Left renal pelvis (tissue), 4 donors: ENCODE measurements at places on chromosomes 1 and 21. TPM values are rescaled to one million over a fixed set of nuclear protein-coding genes. Genes with fewer than 3 reads are reported as not detected.

Gene SYDE2
- 9.1 TPM for polyA plus RNA-seq

Gene RIMKLA
- polyA plus RNA-seq, result 0.67 TPM

Gene PAQR6
- 5.5 TPM for polyA plus RNA-seq

Gene RGS13
- polyA plus RNA-seq, result not detected

Gene ACTL8
- not detected for polyA plus RNA-seq

Gene TMEM125
- 19.1 TPM for polyA plus RNA-seq

Gene SMIM1
- polyA plus RNA-seq, result 22.8 TPM

Gene CRP
- polyA plus RNA-seq, result not detected

Gene DNASE2B
- not detected for polyA plus RNA-seq

Gene INKA2
- polyA plus RNA-seq, result 2.5 TPM

Gene TRPM2
- 0.73 TPM for polyA plus RNA-seq

DNA sequence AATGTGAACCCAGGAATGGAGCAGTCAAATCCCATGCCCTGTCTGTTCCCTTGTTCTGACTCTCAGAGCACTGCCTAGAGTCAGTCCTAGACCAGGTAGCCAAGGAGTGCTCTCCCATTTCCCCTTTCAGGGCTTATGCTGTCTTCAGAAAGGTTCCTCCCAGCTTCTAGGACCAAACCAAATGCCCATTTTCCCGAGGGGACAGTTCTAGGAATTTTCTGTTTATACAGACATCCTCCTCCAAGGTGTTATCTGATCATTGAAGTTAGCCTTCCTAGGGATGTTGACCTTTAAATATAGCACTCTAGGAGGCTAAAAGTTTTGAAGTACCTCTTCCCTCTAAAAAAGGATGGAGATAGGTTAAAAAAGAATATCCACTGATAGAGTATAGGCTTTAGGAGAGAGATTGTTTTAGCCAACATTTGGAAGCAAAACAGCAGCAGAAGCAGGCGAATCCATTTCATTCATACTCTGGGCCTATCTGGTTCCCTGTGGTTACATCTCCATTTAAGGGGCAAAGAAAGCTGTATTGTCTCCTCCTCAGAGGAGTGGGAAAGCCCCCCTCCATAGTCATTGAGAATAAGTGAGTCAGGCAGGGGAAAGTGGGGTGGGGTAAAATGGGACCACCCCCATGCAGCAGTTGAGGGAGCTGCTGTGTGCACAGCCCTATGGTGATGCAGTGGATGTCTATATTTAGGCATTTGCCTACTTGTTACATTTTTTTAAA, 126.5 kb downstream of the SPATA46 start:
- DNase-seq, result no peak

- DNase-seq, result no peak
These were observed 20.4 kb upstream of the TMEM52 start for GRCh38 chr1:1939296-1940122.

GRCh38 chr1:77085109-77085508, 134.1 kb downstream of the PIGK start:
- no peak for DNase-seq

DNA sequence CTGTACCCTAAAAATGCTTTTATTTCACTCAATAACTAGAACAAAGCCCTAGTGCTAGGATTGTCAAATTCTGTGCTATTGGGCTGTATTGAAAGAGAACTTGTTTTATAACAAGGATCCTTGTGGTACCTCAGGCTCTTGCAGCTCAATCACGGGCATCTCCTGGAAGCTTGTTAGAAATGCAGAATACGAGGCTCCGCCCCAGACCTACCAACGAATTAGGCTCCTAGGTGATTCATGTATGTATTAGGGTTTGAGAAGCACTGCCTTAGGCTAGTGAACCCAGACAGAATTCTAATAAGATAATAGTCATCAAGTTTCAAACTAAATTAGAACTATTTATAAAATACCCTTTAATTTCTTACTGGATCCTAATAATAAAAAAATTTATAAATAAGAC, 45.6 kb downstream of the ZZZ3 start:
- no peak for DNase-seq

- DNase-seq, result no peak
These were observed 47.7 kb upstream of the RHOU start for GRCh38 chr1:228687587-228687986.

DNA sequence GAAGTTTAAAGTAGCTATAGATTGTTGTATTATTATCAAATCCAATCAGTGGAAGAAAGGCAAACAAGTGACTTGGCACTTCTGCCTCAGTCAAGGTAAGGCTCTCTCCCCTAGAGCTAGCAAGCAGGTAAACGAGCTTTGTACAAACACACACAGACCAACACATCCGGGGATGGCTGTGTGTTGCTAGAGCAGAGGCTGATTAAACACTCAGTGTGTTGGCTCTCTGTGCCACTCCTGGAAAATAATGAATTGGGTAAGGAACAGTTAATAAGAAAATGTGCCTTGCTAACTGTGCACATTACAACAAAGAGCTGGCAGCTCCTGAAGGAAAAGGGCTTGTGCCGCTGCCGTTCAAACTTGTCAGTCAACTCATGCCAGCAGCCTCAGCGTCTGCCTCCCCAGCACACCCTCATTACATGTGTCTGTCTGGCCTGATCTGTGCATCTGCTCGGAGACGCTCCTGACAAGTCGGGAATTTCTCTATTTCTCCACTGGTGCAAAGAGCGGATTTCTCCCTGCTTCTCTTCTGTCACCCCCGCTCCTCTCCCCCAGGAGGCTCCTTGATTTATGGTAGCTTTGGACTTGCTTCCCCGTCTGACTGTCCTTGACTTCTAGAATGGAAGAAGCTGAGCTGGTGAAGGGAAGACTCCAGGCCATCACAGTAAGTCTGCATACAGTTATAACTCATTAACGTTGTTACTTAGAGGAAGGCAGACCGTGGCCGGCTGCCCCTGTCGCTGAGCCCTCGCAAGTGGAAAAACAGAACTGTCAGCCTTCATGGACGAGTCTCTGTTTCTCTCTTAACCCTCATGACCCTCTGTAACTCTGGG, at the start of gene PALMD:
TSS of gene PALMD (plus strand) at position 415 of the 833 bp plus-strand sequence. CDS start at position 620, 205 bp downstream.
- no peak for DNase-seq

- no peak for DNase-seq
These were observed 112.5 kb downstream of the PBX1 start for GRCh38 chr1:164671323-164671965.

DNA sequence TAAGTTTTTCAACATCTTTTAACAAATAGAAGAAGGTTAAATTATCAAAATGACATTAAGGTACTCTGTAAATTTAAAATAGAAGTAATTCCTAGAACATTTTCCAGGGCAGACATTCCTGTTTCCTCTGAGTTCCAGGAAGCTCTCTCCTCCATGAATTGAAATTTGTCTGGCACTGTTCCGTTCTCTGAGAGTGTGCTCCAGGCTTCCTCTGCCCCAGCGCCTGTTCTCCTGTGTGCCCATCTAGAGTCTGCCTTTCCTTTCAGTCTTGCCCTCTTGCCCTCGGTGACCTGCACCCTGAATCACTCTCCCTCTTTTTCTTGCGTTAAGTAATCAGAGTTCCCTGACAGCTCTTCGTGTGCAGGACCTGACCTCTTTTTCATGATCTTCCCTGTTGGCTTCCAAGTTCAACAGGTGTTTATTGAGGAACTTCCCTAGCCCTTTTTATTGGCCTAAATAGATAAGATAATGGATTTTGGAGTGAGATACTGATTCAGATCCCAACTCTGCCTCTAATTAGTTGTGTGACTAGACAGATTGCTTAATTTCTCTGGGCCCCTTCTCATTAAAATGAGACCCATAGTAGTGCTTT, 77.1 kb downstream of the MTR start:
- DNase-seq, result no peak

GRCh38 chr1:4062560-4062959, 162.5 kb upstream of the C1orf174 start:
- DNase-seq, result no peak

DNA sequence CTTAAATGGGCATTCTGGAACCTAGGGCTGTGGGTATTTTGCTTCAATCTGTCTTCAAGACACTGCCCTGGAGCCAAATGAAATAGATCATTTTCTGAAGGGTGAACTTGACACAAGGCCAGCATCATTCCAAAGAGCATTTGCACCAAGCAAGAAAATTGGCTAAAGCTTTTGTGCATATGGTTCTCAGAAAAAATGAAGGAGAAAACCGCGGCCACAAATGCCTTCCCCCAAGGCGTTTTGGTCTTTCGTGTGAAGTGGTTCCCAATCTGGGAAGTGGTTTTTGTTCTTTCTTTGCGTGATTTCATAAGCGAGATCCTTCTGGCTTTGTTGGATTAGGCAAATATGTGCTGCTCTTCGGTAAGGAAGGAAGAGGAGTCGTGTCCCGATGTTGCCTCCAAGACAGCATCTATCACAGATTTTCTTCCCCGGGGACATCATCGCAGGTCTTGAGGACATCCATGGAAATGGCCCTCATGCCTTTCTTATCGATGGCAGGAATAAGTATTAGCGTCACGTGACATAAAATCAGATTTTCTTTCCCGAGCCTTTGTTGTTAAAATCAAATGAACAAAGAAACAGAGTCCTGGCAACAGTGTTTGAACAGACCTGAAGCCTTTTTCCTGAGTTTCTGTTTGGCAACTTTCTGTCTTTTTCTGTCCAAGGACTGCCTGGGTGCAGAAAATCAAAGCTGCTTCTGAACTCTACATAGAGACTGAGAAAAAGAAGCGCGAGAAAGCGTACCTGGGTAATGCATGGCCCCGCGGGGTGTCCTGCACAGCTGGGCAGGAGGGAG, 31.0 kb downstream of the ATP5PO start:
- no peak for DNase-seq

DNA sequence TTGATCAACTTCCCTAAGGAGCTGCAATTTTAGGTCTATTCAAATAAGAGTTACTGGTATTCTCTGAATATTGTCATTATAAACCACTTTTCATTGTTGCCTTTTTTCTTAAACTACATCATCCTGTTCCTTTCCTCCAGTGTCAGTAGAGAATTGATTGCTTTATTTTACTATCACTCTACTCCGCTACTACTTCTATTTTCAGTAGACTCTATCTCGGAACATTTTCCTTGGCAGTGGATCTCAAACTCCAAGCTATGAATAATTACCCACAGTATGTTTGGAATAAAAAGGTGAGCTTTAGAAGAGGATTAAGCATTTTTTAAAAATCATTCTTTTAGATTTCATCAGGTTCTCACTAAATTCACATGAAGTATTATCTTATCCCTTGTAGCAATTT, 224.9 kb downstream of the GREM2 start:
- no peak for DNase-seq

- no peak for DNase-seq
These were observed 90.2 kb downstream of the SDCCAG8 start for GRCh38 chr1:243346016-243346415.

- DNase-seq, result no peak
These were observed 1331.2 kb upstream of the B3GALT2 start for GRCh38 chr1:194517567-194517966.

DNA sequence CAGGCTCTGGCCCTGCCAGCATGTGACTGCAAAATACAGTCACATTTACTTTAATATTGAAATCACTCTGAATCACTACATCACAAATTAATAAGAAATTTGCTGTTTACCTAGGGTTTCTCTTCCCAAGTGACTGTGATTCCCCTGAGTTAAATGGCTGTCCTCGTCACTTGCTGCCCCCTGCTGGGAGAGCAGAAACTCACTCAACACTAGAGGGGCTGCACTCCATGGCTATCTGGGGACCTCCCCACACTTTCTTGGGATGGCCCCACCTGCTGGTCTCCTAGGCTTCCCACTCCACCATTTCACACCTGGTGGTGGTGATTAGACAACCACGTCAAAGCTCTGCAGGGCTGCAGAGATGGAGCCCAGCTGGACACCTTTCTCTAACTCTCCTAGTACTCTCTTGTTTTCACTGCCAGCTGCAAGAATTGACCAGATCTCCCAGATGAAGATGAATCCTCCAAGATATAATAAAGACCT, 63.4 kb downstream of the CD2 start:
- no peak for DNase-seq

DNA sequence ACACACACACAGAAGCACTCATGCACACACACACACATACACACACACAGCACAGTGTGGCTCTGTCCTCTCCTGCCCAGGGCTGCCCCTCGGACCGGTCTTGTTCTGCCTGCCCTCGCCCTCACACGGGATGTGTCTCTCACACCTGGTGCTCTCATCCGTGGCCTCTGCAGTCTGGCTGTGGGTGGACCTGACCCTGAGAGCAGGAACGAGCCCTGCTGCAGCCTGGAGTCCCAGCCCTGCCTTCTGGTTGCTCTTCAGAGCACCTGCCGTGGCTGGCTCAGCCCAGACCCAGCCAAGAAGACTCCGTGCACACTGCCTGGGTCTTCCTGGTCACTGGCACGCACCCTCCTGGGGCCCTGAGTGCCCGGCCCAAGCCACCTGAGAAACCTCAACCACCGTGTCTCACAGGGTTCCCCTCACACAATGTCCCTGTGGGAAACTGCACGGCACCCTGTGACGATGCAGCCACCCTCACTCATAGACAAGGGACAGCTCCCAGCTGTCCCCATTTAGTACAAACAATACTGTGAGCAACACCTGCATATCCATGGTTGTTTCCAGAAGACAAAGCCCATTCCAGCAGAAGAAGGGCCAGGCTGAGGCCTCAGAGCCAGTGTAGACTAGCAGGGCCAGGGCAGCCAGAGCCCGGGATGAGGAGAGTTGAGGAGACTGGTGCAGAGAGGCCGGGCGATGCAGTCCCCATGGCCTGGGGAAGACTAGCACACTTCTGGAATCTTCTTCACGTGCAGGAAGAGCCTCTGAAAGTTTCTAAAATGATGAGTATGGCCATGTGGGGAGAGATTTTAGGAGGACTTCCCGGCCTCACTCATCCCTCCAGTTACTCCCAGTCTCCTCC, 234.0 kb downstream of the NPHP4 start:
- no peak for DNase-seq

- DNase-seq, result peak; percentile 15
These were observed 458.1 kb downstream of the DISC1 start for GRCh38 chr1:232084584-232085223.

- no peak for DNase-seq
These were observed 39.4 kb downstream of the TRAPPC10 start for GRCh38 chr21:44051462-44051941.

- DNase-seq, result no peak
These were observed 48.1 kb upstream of the BACE2 start for GRCh38 chr21:41119901-41120300.

GRCh38 chr1:236173174-236173767, 30.9 kb downstream of the GPR137B start:
- no peak for DNase-seq
